Aorta (tissue), 5 donors: ENCODE measurements at places on chromosomes 16 and 17.

- no peaks in the 10 kb centered on the region for H3K4me1 ChIP-seq
- H3K27ac ChIP-seq = no peak overlapping the region
- no peak for DNase-seq
- no peak overlapping the region for H3K4me3 ChIP-seq
- no peaks in the 10 kb centered on the region for H3K36me3 ChIP-seq
Observed at GRCh38 chr16:28082624-28083023, 19.1 kb upstream of the GSG1L start.

- no peak overlapping the region for H3K4me3 ChIP-seq
- H3K4me1 ChIP-seq = no peaks in the 10 kb centered on the region
- H3K27ac ChIP-seq = no peak overlapping the region
- no peaks in the 10 kb centered on the region for H3K27me3 ChIP-seq
- H3K36me3 ChIP-seq = no peaks in the 10 kb centered on the region
Observed at GRCh38 chr16:49530427-49530970, 156.9 kb downstream of the C16orf78 start.

GRCh38 chr17:61331178-61331577 is 68.5 kb upstream of the TBX2 start:
- H3K4me3 ChIP-seq = no peak overlapping the region
- H3K27ac ChIP-seq = no peak overlapping the region
- H3K27me3 ChIP-seq = no peaks in the 10 kb centered on the region
- H3K4me1 ChIP-seq = no peaks in the 10 kb centered on the region

GRCh38 chr16:26365161-26365940 is 673.6 kb downstream of the HS3ST4 start:
- H3K4me1 ChIP-seq = no peaks in the 10 kb centered on the region
- H3K27me3 ChIP-seq = no peaks in the 10 kb centered on the region
- H3K4me3 ChIP-seq = no peak overlapping the region
- no peak overlapping the region for H3K27ac ChIP-seq
- no peak for DNase-seq

GRCh38 chr17:13367154-13367553 is 234.6 kb downstream of the HS3ST3A1 start:
- no peaks in the 10 kb centered on the region for H3K36me3 ChIP-seq
- H3K4me1 ChIP-seq = no peaks in the 10 kb centered on the region
- H3K27ac ChIP-seq = no peak overlapping the region
- no peaks in the 10 kb centered on the region for H3K27me3 ChIP-seq
- no peak for DNase-seq

- no peak for DNase-seq
- H3K4me3 ChIP-seq = no peak overlapping the region
- H3K36me3 ChIP-seq = no peaks in the 10 kb centered on the region
- H3K4me1 ChIP-seq = no peaks in the 10 kb centered on the region
- H3K27me3 ChIP-seq = no peaks in the 10 kb centered on the region
Observed at GRCh38 chr16:47627085-47627639, 166.0 kb downstream of the PHKB start.

GRCh38 chr16:19001788-19002187 is 18.1 kb downstream of the TMC7 start:
- no peaks in the 10 kb centered on the region for H3K36me3 ChIP-seq
- no peaks in the 10 kb centered on the region for H3K27me3 ChIP-seq
- DNase-seq = peak; percentile 55
- H3K27ac ChIP-seq = no peak overlapping the region
- no peak overlapping the region for H3K4me3 ChIP-seq
- H3K4me1 ChIP-seq = no peaks in the 10 kb centered on the region

GRCh38 chr17:17783825-17784656 is 52.7 kb downstream of the SREBF1 start:
- H3K27ac ChIP-seq = no peak overlapping the region
- H3K27me3 ChIP-seq = no peaks in the 10 kb centered on the region
- no peaks in the 10 kb centered on the region for H3K36me3 ChIP-seq
- no peaks in the 10 kb centered on the region for H3K4me1 ChIP-seq

DNA sequence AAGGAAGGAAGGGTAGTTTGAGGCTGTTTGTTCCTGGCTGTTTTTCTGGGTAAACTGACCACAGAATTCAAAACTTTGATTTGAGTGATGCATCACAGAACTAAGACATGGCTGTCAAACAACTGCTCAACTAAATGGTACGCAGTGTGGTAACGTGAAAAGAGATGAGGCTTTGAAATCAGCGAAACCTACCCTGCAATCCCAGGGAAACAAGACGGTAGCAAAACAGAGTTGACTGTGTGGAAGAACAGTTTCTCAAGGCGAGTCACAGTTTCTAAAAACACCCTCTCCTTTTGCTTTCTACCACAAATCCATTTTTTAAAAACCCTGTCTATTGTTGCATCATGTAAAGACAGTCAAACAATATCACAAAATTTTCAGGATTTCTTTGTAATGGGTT is 156.0 kb upstream of the MAF start:
- no peaks in the 10 kb centered on the region for H3K4me1 ChIP-seq
- no peaks in the 10 kb centered on the region for H3K36me3 ChIP-seq
- no peaks in the 10 kb centered on the region for H3K27me3 ChIP-seq
- no peak overlapping the region for H3K4me3 ChIP-seq

GRCh38 chr17:68060336-68060735 is 24.8 kb downstream of the KPNA2 start:
- no peak overlapping the region for H3K27ac ChIP-seq
- H3K4me1 ChIP-seq = no peaks in the 10 kb centered on the region
- no peak overlapping the region for H3K4me3 ChIP-seq
- no peaks in the 10 kb centered on the region for H3K36me3 ChIP-seq
- no peak for DNase-seq
- no peaks in the 10 kb centered on the region for H3K27me3 ChIP-seq

- H3K36me3 ChIP-seq = no peaks in the 10 kb centered on the region
- no peaks in the 10 kb centered on the region for H3K4me1 ChIP-seq
- H3K27me3 ChIP-seq = no peaks in the 10 kb centered on the region
Observed at GRCh38 chr17:19291646-19292376, 54.6 kb downstream of the EPN2 start.

- no peak overlapping the region for H3K4me3 ChIP-seq
- no peaks in the 10 kb centered on the region for H3K36me3 ChIP-seq
- peaks cover 4% of the 10 kb centered on the region for H3K4me1 ChIP-seq
- no peak overlapping the region for H3K27ac ChIP-seq
- no peaks in the 10 kb centered on the region for H3K27me3 ChIP-seq
Observed at GRCh38 chr16:11039726-11040125, 95.4 kb downstream of the CLEC16A start.

GRCh38 chr16:83799336-83799735 is 8.4 kb upstream of the HSBP1 start:
- no peaks in the 10 kb centered on the region for H3K4me1 ChIP-seq
- DNase-seq = no peak
- H3K27me3 ChIP-seq = no peaks in the 10 kb centered on the region
- no peaks in the 10 kb centered on the region for H3K36me3 ChIP-seq

- H3K4me1 ChIP-seq = no peaks in the 10 kb centered on the region
- H3K27me3 ChIP-seq = no peaks in the 10 kb centered on the region
- no peak overlapping the region for H3K4me3 ChIP-seq
- no peak overlapping the region for H3K27ac ChIP-seq
Observed at GRCh38 chr17:78430892-78431691, 52.6 kb downstream of the PGS1 start.

DNA sequence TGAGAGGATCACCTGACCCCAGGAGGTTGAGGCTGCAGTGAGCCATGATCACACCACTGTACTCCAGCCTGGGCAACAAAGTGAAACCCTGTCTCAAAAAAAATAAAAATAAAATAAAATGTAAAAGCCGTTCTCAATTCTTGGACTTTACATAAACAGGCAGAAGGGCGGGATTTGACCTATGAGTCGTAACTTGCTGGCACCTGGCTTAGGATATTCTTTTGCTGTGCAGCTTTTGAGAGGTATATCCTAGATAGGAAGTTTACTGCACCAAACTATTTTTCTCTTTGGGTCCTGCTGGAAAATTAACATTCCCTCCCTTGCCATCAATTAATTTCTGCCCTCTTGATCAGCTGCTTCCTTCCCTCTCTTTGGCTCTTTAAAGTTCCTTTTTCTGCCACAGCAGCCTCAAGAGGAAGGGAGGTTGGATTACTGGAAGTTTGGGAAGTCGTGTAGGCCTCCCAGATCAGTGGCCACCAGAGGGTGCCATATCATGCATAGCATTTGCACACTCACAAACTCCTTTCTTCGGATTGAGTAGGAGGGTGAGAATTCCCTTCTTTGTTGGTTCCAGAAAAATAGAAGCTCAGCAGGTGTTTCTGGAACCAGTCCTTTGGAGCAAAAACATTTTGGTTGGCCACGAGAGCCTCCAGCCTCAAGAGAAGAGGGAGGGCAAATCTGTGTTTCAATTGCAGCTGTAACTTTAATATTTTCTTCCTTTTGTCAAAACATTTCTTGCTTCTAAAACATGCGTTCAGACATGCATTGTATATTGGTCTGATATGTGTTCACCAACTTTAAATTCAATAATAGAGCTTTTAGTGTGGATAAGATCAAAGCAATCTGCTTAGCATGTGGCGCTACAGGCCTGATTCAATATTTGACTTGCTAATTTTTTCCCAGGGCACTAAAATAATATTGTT is 147.3 kb downstream of the CCDC182 start:
- H3K27me3 ChIP-seq = no peaks in the 10 kb centered on the region
- peaks cover 3% of the 10 kb centered on the region for H3K4me1 ChIP-seq
- H3K36me3 ChIP-seq = no peaks in the 10 kb centered on the region
